ENCODE measurements at places on chromosomes 5 and 9.
A peak's percentile ranks its signal among the peaks of the same experiment; 100 is the strongest.

- no peak for DNase-seq
These were observed 26.4 kb upstream of the NOTCH1 start for GRCh38 chr9:136572003-136572827.

GRCh38 chr5:12392246-12392645 is 488.0 kb upstream of the CTNND2 start:
- DNase-seq: no peak

DNA sequence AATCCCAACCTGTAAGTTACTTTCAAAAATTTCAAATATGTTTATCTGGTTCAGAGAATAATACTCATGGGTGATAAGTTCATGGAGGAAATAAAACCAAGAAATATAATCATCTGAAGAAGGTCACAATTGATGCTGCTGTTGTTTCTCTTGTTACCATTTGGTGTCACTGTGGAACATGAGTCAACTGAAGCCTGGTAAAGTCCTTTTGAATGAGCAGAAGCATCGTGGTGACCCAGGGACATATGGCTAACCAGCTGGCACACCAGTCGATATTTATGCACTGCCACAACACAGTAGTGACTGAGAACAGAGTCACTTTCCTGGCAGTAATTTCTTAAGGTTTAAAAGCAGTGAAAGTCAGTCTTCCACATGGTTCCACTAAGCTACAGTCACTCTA is 612.9 kb upstream of the TLE4 start:
- no peak for DNase-seq

- no peak for DNase-seq
These were observed 6.2 kb downstream of the NKD2 start for GRCh38 chr5:1014781-1015221.

- DNase-seq: no peak
These were observed 838.3 kb downstream of the TLE4 start for GRCh38 chr9:80410106-80410505.

- no peak for DNase-seq
These were observed 2.0 kb downstream of the MAML1 start for GRCh38 chr5:179734536-179735164.

- DNase-seq: no peak
These were observed 95.4 kb upstream of the NR5A1 start for GRCh38 chr9:124602632-124603031.

GRCh38 chr5:143843461-143843860 is 31.5 kb downstream of the HMHB1 start:
- DNase-seq: no peak

GRCh38 chr5:3197304-3198073 is 398.1 kb upstream of the IRX1 start:
- no peak for DNase-seq

- DNase-seq: no peak
These were observed 5.6 kb upstream of the PTGDS start for GRCh38 chr9:136971746-136972145.

GRCh38 chr5:71597001-71597400 is 9.9 kb downstream of the MCCC2 start:
- DNase-seq: no peak

DNA sequence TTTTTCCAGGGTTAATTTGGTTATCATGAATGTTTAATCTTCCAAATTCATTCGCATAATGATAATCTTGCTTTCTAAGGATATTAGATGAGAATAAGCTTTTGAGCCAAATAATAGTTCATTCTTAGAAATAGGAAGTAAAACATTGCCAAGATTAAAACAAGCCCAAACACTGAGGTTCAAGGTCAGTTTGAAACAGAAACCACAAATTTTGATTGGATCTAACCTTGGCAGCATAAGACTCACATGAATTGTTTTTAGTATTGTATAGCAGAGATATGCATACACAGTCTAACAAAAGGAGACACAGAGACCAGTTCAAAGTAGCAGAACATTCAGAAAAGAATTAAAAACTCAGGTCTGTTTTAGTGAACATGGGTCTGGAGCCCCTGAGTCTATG is 43.4 kb upstream of the VCAN start:
- DNase-seq: no peak

- peak; percentile 49 for DNase-seq
These were observed 7.8 kb upstream of the MRNIP start for GRCh38 chr5:179866241-179867078.

DNA sequence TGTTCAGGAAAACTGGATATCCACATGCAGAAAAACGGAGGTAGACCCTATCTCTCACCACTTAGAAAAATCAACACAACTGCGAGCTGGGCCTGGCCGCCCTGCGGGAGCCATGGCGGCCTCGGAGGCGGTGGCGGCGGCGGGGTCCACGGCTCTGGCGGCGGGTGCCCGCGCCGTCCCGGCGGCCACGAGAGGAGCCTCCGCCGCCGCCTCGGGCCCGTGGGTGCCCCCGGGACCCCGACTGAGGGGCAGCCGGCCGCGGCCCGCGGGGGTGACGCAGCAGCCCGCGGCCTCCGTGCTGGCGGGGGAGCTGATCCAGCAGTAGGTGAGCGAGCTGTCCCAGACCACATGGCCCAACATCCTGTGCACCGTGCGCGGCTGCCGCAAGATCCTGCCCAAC is 25.3 kb downstream of the FANCC start:
- no peak for DNase-seq

DNA sequence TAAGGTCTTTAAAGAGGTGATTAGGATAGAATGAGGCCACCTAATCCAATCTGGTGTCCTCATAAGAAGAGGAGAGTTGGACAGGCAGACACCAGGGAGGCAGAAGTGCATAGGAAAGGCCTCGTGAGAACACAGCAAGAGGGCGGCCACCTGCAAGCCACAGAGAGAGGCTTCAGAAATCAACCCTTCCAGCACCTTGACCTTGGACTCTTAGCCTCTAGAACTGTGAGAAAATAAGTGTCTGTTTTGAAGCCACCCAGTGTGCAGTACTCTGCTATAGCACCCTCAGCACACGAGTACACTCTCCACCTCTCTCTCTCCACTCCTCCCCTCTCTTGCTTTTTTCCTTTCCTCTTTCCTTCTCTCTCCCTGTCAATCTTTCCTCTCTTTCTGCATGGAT is 26.8 kb downstream of the NIPAL4 start:
- DNase-seq: no peak

DNA sequence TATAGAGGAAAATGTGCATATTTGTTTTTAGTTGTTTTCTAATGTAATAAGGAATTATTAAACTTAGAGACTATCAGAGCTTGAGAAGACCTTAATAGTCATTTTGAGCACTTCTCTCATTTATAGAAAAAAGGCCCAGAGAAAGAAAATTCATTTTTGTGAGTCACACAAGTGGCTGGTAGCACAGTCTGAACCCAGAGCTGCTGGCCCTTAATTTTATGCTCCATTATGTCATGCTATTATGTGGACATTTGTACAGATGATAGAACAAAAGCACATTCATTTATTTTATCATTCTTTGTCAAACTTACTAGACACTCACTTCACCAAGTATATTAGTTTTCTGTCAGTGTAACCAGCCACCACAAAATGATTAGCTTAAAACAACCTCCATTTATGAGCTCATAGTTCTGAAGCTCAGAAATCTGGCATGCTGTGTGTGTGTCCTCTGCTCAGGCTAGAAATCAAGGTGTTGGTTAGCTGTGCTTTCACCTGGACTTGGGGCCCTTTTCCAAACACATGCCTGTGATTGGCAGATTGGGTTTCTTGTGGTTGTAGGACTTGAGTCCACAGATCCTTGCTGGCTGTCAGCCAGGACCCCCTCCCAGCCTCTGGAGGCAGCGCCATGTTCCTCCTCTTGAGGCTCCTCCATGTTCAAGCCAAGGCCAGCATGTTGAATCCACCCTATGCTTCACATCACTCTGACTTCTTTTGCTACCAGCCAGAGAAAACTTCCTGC is 188.9 kb downstream of the ARHGAP26 start:
- DNase-seq: no peak

DNA sequence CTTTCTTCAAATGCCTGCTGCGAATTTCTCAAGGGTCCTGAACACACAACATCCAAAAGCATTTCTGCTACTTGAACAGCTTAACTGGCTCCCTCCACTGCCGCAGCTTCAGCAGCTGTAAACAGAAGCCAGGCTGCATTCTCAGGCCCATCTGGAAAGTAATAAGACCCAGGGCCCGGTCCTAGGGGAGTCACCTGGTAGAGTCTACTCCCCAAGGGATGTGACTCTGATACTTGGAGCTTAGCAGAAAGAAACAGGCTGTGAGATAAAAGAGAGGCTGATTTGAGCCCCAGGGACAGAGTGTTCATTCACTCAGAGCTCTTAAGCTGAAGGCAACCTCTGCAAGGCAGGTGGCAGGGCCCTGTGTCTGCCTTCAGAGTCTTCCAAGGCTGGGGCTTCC is 356.8 kb downstream of the SPOCK1 start:
- no peak for DNase-seq

GRCh38 chr5:67221487-67222242 is 25.1 kb upstream of the CD180 start:
- peak; percentile 76 for DNase-seq

- DNase-seq: no peak
These were observed 211.7 kb downstream of the LRRC70 start for GRCh38 chr5:62790348-62790747.

DNA sequence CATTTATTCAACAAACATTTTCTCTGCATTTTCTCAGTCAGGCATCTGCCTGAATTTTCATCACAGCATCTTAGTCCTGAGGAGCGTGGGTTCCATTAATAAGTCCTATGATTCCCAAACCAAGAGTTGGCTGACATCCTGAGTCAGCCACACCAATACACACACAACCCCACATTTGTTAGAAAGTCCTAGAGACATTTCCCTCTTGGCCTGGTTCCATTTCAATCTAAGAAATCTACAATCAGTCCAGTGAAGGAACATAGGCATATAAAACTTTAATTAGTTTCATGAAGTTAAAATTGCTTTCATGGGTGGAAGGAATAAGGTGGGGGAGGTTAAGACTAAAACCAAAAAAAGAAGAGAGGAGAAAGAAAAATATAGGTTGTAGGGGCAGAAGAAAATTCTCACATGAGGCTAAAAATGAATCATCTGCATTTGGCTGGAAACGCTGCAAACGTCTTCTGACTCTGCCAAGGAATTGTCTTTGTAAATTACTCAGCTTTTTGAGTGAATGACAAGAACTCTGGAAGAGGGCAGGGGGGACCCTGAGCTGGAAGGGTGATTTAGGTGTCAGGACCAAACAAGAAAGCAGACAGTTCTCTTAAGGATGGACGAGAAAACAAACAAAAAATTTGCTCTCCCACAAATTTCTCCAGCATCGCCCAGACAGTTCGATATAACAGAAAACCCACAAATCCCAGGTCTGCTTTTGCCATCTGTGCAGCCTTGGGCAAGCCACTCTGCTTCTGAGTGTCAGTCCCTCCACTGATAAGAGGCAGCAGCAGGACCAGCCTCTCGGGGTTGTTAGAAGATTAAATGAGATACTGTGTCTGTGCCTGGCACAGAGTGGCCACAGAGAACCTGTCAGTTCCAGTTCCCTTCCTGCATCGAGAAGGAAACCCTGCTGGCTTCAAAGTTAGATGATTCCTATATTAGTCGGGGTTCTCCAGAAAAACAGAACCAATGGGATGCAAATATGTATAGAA is 289.7 kb downstream of the CDK5RAP2 start:
- DNase-seq: no peak

GRCh38 chr9:26756881-26757280 is 135.7 kb downstream of the CAAP1 start:
- DNase-seq: no peak

DNA sequence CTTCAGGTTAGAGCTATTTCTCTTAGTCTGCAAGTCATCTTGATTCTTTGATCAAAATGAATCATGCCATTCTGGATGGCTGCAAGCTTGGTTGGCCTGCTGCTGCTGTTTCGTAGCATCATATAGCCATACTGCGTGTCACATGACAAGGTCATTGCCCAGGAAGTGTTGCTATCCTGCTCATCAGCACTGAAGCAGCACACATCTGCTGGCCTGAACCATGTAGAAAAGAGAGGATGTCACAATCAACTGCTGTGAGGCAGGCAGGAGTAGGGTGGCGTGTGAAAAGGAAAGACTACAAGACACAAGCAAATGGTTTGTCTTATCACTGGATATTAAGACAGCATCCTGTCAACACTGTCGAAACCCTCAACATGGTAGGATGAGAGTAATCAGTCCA is 376.7 kb upstream of the RORB start:
- no peak for DNase-seq

GRCh38 chr5:35030426-35031100 is 17.2 kb downstream of the AGXT2 start:
- no peak for DNase-seq

DNA sequence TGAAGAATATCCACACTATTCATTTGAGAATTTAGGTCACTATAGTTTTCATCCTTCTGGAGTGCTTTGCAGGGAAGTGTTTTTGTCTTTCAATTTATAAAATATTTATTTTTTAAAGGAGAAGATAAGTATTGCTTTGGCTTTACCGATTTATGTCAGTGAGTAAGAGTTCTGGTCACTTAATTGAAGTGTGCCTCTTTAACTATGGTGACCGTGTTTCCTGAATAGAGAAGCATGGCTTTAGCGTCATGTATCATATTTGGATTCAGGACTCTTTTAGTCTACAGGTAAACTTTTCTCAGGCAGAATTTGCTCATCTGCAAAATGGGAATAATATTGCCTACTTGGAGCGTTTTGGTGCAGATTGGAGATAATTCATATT is 902 bp downstream of the BDP1 start:
- DNase-seq: no peak

- DNase-seq: no peak
These were observed 158.0 kb downstream of the SEMA5A start for GRCh38 chr5:9387879-9388278.

DNA sequence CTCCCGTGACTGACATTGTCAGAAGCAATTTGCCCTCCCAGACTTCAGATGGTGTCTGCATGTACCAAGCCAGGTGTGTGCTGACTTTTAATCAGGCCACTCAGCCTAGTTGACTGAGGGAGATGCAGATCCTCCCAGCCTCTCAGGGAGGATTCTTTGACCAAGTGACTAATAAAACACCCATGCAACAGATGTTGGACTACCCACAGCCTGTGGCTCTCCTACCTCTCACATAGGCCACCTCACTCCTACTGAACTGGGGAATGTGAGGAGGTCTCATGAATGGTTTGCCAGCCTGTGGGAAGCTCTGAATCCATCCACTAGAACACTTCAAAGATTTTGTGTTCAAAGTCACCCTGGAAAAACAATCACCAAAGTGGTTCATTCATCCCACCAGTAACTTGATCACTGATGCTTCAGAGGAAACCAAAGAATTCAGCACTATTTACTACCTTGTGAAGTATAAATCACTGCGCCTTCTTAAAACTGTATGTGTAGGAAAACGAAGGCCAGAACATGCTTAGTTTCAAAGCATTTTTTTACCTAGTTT is 80.1 kb downstream of the ESM1 start:
- no peak for DNase-seq

DNA sequence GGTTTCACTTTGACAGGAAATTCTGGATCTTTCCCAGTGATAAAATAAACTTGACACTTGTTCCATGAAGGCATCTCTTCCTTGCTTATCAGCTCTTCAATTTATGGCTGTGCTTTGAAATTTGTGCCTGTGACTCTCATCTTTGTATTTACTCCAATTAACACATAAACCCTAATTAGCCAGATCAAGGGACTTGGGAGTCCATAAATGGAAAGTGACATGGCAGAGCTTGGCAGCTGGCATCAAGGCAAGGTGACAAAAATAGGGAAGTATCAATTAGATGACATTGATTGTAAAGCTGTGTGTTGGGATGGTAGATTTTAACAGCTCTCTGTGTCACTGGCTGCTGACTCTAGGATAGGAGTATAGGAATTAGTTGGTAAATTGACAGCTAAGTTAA is 133.9 kb downstream of the PBX3 start:
- DNase-seq: no peak

- DNase-seq: no peak
These were observed 2.2 kb upstream of the ALDOB start for GRCh38 chr9:101437806-101438232.
